Sigmoid colon (tissue), 7 donors: ENCODE measurements at places on chromosomes 16 and 17. TPM values are rescaled to one million over a fixed set of nuclear protein-coding genes. Genes with fewer than 3 reads are reported as not detected.
A peak's percentile ranks its signal among the peaks of the same experiment; 100 is the strongest.

DNA sequence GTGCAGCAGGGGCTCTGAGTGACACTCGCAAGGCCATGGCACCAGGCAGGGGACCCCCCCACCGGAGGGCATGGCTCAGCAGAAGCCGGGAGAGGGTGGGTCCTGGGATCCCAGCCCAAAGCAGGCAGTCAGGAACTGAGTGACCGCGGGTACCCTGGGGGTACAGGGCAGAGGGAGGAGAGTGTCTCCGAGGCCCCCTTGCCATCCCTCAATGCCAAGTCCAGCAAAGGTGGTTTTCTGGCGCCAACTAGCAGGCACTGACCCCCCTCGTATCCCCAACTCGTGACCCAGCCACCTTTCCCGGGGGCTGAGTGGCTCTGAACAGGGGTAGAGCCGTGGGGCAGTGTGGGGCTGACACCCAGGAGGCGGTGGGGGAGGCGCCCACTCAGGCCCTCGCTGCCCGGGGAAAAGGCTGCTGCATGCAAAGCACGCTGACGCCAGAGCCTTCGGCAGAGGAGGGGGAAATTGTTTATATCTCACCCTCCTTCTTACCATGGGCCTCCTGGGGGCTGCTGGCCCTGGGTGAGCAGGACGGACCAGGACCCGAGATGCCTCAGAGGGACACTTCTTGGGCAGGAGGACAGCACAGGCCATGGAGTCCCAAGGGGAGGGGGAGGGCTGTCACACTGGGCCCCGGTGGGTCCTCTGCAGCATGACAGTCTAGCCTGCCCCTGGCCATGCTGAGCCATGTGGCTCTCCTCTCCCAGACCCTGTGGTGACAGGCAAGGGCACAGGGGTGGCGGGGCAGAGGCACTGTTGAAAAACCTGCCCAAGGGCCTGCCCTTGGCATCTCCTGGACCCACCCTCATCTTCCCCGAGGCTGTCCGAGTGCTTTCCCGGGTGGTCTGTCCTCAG is 14.6 kb upstream of the ENPP7 start:
- no peak for DNase-seq

DNA sequence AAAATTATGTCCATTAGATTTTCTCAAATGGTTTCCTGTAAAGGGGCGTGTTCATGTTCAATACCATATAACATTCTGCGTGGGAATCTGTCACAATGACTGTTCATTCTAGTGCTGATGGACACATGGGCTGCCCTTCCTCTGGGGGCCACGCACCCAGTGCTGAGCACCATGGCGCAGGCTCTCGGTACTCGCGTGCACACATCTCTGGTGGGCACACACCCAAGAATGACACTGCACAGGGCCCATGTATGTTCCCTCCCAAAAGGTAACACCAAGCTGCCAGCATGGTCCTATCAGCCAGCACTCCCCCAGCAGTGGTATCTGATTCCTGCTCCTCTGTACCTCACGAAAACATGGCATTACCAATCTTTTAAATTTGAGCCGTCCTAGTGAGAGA is 13.7 kb downstream of the B9D1 start:
- DNase-seq = peak; percentile 58

GRCh38 chr17:13031718-13032350 is 14.0 kb upstream of the ELAC2 start:
- DNase-seq = peak; percentile 71

Gene ZNF598
- total RNA-seq = 19.6 TPM
